ENCODE measurements at places on chromosomes 7 and 10.

DNA sequence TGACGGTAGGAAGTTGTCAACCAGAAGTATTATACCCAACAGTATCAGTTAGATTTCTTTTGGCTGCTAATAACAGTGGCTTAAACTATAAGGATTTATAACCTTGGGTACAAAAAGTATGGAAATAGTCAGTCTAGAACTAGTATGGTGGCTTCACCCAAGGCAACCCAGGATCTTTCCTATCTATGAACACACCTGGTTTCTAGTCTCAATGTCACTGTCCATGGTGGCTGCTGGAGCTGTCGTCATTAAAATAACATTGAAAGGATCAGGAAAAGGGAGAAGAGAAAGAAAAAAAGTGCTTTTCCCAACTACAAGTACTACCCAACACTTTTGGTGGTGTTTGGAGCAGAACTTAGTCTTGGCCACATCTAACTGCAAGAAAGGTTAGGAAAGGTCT lies 27.7 kb downstream of the PHTF2 start:
- DNase-seq: no peak

DNA sequence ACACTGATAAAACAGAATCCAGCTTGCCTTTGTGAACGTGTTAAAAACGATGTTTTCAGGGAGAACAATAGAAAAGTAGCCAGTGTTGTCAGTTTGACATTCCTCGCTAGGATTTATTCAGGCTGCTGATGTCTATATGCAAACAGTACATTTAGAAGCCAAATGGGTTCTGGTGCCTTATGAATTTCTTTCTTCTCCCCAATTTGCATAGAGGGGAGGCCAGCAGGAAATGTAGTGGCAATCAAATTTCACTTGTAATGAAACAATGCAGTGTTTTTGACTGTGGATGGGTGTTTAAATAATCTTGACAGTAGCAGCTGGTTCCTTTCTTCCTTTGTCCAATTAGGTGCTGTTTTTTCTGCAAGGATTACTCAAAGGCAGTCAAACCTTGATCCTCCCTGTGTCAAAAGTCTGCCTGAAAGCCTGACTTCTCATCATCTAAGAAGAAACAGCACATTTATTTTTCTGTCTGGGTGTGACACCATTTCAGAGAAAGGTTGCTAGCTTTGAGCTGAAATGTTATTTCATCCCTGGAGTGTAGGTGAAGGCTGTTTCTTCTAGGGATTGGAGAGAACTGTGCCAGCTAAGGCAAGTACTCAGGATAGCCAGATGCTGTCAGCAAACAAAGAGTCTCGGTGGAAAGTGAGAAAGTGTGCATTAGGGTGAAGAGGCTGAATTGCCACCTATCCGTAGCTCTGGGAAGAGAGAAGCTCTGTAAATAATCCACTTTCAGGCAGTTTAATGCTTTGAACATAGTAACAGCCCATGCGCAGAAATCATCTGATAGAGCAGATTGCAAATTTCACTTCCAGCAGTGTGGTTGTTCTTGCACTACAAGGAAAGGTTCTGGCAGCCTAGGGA lies 36.6 kb upstream of the ZNRF2 start:
- no peak for DNase-seq

DNA sequence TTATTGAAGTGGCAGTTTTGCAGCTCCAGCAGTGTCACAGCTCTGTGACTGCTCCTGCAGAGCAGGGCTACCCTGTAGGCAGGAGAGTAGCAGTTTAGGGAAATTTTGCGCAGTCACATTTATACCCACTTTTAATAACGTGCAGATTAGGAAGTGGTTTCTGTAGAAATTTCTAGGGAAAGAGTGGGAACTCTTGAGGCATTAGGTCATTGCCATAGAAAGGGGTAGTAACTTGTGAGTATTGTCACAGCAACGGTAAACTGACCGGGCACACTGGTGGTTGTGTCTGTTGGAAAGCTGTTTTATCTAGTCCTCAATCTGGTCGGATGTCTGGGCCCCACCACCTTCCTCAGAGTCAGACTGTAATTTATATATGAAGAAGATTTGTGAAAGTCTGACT lies 51.9 kb downstream of the CDC14C start:
- DNase-seq: no peak

GRCh38 chr7:48515171-48515570 lies 343.9 kb downstream of the ABCA13 start:
- DNase-seq: no peak

GRCh38 chr7:128903621-128904361 lies 6.7 kb downstream of the KCP start:
- DNase-seq: no peak

GRCh38 chr7:102992938-102993717 lies 80.3 kb downstream of the LRRC17 start:
- DNase-seq: no peak

DNA sequence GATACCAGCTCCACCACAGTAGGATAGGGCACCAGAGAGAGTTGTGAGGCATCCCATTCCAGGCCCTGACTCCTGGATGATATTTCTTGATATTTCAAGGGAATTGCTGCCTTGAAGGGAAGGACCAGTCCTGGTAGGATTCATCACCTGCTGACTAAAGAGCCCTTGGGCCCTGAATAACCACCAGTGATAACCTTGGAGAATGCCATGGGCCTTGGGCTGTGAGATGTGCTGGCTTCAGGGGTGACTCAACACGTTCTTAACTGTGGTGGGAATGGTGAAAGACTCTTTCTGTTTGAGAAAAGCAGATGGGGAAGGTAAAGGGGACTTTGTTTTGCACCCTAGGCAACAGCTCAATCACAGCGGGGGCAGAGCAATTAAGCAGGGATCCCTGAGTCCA lies 21.4 kb upstream of the ASZ1 start:
- no peak for DNase-seq

- DNase-seq: no peak
These were observed 5.7 kb upstream of the ARPC1B start for GRCh38 chr7:99368750-99369389.

DNA sequence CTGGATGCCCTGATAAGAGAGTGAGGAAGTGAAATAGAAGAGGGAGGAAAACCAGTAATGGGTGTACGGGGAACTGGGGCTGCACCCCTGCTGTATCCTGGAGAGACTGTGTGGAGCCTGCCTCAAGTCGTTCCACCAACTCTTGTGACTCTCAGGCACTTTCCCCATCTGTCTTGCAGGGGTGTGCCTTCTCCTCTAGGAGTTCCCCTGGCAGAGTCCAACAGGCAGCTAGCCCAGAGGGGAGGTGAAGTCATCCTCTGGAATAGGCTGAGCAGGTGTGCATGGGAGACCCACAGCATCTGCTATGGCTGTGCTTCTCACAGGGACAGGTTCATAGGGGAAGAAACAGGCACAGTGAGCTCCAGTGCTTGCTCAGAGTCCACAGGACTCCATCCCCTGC lies 46.8 kb downstream of the WIPF3 start:
- no peak for DNase-seq

GRCh38 chr7:125136341-125136740 lies 206.7 kb upstream of the POT1 start:
- no peak for DNase-seq

DNA sequence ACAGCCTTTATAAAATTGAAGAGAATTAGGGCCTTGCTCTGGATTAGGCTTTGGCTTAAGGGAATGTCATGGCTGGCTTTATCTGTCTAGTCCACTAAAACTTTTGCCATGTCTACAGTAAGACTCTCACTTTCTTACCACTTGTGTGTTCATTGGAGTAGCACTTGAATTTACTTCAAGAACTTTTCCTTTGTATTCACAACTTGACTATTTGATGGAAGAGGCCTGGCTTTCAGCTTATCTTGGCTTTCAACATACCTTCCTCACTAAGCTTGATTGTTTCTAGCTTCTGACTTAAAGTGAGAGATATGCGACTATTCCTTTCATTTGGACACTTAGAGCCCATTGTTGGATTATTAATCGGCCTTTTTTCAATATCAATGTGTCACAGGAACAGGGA lies 96.1 kb downstream of the TPST1 start:
- no peak for DNase-seq

DNA sequence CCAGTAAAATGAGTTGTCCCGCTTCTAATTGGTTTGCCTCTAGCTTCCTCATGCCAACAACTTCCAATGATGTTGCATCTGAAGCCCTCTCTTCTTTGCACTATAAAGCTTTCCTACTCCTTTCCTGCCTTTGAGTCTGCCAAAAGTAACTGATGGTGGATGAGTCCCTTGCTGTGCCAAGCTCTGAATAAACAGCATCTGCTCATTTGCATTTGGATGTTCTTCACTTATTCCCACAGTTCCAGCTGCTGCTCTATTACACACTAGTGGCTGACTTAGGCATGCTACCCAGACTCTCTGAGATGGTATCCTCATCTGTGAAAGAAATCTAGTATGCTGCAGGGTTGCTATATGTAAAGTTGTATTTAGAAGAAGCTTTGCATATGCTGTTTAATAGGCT lies 24.9 kb downstream of the SFR1 start:
- no peak for DNase-seq

GRCh38 chr7:81919494-81919893 lies 149.6 kb upstream of the HGF start:
- no peak for DNase-seq

- no peak for DNase-seq
These were observed 147.9 kb downstream of the DNAH11 start for GRCh38 chr7:21690705-21691104.

DNA sequence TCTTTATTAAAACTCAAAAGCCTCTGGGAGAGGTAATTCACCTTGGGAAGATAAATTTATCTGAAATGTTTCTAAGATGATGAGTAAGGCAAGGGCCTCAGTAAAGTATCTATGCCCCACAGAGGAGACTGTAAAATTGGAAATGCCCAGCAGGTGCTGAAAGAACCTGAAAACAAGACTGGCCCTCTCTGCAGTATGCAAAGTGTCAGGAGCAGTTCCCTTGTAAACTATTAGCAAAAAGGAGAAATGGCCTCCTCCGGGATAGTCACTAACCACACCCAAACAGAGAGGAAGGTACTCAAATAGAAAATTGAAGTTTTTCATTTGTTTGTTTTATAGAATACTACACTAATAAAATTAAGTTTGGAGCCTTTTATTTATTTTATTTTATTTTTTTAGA lies 81.2 kb downstream of the FZD1 start:
- no peak for DNase-seq

DNA sequence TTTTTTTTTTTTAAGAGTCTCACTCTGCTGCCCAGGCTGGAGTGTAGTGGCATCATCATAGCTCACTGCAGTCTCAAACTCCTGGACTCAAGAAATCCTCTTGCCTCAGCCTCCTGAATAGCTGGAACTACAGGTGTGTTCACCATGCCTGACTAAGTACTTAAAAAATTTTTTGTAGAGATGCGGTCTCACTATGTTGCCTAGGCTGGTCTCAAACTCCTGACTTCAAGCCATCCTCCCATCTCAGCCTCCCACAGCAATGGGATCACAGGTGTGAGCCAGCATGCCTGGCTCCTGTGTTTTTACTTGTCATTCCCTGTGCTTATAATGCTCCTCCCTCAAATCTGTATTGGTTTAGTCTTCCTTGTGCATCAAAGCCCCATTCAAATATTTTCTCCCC lies 46.7 kb downstream of the THNSL1 start:
- no peak for DNase-seq

GRCh38 chr7:85736085-85736484 lies 549.2 kb upstream of the SEMA3D start:
- DNase-seq: no peak

- no peak for DNase-seq
These were observed 23.7 kb upstream of the RASSF4 start for GRCh38 chr10:44935966-44936295.

- no peak for DNase-seq
These were observed 22.7 kb downstream of the GARS1 start for GRCh38 chr7:30617359-30617758.

- no peak for DNase-seq
These were observed 22.2 kb downstream of the ARHGAP21 start for GRCh38 chr10:24701447-24701846.

GRCh38 chr7:107171496-107171895 lies 2.7 kb downstream of the HBP1 start:
- no peak for DNase-seq

DNA sequence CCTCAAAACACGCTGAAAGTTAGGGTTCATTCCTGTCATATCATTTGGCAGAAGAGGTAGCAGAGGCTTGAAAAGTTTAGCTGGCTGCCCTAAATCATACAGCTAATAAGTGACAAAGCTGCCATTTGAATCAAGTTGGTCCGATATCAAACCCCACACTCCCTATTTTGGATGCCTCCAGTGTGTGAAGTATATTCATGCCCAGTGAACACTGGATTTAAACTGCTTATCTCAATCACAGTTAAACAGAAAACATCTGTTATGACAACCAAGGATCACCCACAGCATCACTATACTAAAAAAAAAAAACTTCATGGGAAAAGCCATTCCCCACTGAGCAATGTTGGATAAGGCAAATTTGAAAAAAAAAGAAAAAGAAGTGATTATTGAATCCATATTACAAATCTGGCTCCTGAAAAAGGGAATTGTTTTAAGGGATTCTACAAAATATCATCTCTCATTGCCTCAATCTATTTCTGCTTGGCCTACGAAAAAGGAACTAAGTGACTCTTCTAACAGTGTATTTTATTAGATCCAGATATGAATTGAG lies 48.3 kb downstream of the ABCB1 start:
- no peak for DNase-seq
